Natural killer cell treated with Interleukin-12 subunit alpha and Interleukin-12 subunit beta and Interleukin-15 and Interleukin-18, amount 100 ng/mL, for 72 hours (primary cell): ENCODE measurements at places on chromosomes 11 and 22. TPM values are rescaled to one million over a fixed set of nuclear protein-coding genes. Genes with fewer than 3 reads are reported as not detected.

- peaks cover 28% of the 10 kb centered on the region for H3K27me3 ChIP-seq
- DNase-seq: no peak
- H3K4me1 ChIP-seq: no peaks in the 10 kb centered on the region
- H3K27ac ChIP-seq: no peak overlapping the region
- no peak overlapping the region for H3K4me3 ChIP-seq
Observed at GRCh38 chr11:31790649-31791048, 20.5 kb downstream of the PAX6 start.

DNA sequence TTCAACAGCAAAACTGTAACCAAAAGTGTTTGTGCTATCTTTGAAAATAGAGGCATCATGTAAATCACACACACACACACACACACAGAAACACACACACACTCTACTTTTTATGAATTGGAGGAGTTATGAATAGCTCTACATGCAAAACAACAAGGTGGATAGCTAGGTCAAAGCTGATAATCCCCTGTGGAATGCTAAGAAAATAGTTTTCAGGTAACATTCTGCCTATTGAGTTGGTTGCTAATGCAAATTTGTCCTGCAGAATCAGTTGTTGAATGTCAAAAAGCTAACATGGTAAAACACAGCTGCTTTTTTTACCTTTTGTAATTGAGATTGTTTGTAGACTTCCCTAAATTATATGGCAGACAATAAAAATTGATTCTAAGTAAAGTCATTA is 1658.4 kb upstream of the RAG2 start:
- H3K27me3 ChIP-seq: no peaks in the 10 kb centered on the region
- no peak overlapping the region for H3K27ac ChIP-seq
- peaks cover 3% of the 10 kb centered on the region for H3K36me3 ChIP-seq
- H3K4me3 ChIP-seq: no peak overlapping the region

GRCh38 chr11:110711448-110711775 is 825 bp downstream of the ARHGAP20 start:
- H3K27ac ChIP-seq: no peak overlapping the region
- peaks cover 67% of the 10 kb centered on the region for H3K27me3 ChIP-seq
- peaks cover 12% of the 10 kb centered on the region for H3K36me3 ChIP-seq
- no peak for DNase-seq
- H3K4me3 ChIP-seq: peak overlapping the region; percentile 36

DNA sequence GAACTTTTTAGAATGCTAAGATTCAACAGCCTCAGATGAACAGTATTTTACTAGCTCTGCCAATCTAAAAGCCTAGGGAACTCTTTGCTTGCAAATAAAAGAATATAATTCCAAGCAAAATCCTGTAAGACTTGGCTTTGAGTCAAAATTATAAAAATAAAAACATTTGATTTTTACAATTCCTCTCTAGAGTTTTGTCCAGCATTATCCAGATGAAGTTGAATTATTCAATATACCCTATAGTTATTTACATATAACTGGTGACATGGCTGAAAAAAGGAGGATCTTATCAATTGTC is 378.3 kb downstream of the ETS1 start:
- no peak overlapping the region for H3K27ac ChIP-seq
- H3K36me3 ChIP-seq: peaks cover 17% of the 10 kb centered on the region
- no peaks in the 10 kb centered on the region for H3K27me3 ChIP-seq
- DNase-seq: no peak

Gene SUSD2
- total RNA-seq: 2.7 TPM

Gene ARFGAP2
- 151 TPM for total RNA-seq

Gene SLC7A4
- total RNA-seq: not detected
